ENCODE measurements at places on chromosomes 12 and 14.
A peak's percentile ranks its signal among the peaks of the same experiment; 100 is the strongest.

- no peak for DNase-seq
These were observed 71.4 kb upstream of the GNPNAT1 start for GRCh38 chr14:52862632-52863333.

DNA sequence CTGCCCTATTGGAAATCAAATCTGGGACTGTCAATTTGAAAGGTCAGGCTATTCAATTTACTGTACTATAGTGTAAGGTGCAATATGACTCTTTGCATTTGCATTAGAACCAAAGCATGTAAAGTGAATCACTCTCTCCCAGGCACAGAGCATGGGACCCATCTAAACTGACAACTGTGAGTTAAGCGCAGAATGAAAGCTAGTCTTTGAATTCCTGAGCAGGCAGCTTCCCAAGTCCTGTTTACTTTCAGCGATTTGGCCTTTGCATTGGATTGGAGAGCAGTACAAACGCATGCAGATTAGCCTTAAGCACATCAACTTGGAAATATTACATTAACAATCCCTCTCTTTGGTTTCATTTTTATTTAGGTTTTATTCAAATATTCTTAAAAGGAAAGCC is 74.6 kb downstream of the RERG start:
- no peak for DNase-seq

DNA sequence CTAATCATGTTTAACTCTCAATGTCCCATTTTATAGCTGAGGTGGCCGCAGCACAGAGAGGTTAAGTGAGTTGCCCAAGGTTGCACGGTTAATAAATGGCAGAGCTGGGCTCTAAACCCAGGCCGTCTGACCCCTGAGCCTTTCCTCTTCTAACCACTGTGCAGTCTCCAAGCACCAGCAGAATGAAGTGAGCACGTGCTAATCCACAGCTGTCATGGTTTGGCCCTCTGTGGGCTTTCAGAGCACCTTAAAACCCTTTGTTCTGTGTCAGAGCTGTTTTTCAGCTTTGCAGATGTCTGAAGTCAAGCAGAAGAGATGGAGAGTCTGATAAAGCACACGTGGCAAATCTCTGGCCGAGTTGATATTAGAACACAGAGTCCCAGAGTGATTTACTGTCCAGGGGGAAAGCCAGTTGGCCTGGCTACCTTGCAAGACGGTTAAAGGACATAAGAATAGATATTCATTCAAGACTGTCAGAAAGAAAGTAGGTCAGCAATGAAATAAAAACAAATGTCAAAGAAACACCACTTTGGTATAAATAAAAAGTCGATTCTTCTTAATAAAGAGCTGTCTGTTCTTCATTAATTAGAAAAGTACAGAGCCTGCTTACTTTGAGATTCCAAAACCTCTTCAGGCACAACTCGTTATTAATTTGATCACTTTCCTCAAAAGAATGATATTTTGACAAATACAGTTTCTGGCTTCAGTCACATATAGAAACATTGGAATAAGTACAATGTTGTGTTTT is 107.3 kb downstream of the CRADD start:
- DNase-seq, result peak; percentile 53

DNA sequence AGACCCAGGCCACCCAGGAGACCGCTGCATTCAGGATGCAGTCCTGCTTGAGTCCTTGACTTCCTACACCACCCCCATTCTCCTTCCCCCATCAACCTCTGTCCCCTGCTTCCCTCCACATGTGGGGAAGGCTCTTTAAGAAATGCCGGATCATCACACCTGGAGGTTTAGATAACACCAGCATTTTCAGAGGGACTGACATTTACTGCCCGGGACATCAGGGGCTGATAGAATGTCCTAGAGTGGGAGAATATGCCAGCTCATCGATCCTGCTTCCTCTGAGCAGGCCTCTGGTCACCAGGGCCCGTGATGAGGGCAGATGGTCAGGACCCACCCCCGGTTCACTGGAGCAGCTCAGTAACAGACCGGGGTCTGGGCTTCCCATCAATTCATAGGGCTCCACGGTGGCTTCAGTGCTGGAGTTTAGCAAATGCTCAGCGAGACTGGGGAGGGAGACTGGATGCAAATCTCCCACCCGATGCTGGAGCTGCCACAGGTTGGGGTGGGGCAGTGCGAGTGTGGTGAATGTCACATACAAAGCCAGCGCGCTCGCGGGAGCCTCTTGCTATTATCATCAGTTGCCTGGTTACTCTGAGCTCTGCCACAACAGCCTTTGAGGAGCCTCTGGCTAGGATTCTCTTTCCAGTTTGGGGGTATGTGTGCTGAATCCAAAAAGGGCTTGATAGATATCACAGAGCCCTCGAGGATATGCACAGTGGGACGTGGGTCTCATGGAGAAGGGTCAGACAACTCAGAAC is 111.6 kb downstream of the RBM19 start:
- DNase-seq, result no peak

DNA sequence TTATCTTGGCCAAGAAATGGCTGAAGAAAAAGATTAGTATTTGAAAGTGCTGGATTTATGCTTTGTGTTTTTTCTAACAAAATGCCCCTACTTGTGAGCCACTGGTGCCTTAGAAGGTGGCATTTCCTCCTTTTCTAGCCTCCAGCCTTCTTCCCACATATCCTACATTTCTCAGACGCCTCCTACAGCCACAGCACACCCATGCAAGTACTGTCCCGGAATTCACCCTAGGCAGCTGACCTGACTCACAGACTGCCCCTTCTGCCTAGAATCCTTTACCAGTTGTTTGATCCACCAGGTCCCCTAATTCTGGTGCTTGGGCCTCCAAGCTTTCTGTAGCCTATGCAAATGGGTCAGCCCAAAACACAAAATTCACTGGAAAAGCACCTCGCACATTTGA is 166.0 kb downstream of the FOXN3 start:
- no peak for DNase-seq

DNA sequence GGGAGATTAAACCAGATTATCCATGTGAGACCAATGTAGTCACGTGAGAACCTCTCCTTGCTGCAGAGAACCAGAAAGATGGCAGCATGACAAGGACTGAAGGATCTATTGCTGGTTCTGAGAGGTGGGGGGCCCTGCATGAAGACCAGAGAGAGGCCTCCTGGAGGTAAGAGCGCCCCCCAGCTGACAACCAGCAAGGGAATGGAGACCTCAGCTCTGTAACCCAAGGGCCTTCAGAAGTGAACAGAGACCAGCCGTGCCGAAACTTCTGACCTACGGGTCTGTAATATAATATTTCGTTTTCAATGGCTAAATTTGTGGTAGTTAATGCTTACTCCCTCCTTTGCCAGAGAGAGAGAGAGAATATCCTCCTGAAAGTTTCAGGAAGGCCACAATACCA is 524.1 kb upstream of the TBX3 start:
- DNase-seq, result no peak

DNA sequence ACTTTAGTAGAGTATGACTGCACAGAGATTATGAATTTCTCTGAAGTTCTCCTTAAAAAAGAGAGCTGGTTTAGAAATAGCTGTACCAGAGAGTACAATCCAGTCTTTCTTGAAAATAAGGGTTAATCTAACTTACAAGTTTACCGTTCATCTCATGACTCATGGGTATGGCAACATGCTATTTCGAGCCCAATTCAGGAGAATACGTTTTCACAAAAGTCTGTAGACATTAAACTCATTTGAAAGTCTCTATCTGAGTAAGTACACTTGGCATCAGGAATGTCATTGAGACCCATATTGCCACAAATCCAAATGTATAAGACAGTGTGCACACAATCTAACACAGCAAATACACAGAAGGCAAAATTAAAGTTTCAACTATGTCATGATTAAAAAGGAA is 160.5 kb downstream of the PIK3C2G start:
- no peak for DNase-seq

GRCh38 chr14:42855085-42855484 is 1248.4 kb downstream of the LRFN5 start:
- DNase-seq, result no peak

GRCh38 chr14:74570696-74571095 is 41.3 kb downstream of the LTBP2 start:
- no peak for DNase-seq

GRCh38 chr12:110531741-110532333 is 29.7 kb downstream of the RAD9B start:
- peak; percentile 59 for DNase-seq

DNA sequence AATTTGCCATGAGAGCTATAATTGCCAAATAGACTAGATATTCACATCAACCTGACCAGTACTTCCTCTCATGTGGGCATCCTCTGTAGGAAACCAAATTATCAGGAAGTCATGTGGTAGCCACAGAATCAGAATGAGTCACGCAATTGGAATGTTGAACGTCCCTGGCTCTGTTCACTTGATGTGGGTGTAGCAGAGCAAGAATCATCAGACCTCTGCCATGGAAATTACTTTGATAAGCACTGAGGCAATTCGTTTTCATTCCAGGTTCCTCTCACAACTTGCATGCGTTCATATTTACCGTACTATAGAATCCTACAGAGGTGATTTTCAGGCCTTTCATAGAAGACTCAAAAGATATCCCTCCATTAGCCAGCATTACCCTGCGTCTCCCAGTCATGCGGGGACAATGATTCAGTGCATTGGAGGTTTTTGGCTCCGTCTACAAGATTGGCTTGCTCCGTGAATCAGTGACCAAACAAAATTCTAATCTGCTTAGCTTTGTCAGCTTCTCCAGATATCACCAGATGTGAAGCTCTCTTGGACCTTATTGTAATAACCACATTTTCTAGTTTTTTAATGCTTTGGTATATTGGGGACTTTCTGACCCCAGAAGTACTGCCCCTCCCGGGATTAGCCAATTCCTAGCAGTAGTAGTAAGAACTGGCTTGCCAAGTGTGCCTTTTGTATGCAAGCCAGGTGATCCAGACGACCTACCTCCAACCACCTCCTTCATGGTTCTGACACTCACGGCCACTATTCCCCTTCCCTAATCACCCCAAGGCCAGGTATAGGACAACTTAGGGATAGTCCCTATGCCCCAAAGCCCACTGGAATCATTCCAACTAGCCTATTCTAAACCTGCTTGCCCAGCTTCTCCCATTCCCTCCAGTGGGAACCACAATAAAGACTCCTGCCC is 133.4 kb downstream of the KICS2 start:
- no peak for DNase-seq

DNA sequence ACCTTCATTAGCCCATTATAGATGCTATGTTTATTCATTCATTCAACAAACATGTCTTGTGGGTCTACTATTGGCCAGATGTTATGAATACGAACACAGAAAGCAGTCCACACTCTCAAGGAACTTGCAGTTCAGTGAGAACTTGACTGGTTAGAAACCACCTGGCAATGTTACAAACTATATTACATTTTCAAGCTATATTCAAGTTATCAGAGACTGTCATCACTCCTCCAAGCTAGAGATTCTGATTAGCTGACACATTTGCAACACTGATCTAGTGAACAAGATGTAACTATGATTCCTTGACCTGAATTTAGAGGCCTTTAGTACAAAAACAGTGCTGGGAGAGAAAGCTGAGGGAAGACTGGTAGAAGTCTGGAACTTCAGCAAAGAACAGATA is 170.7 kb upstream of the EEA1 start:
- DNase-seq, result no peak

DNA sequence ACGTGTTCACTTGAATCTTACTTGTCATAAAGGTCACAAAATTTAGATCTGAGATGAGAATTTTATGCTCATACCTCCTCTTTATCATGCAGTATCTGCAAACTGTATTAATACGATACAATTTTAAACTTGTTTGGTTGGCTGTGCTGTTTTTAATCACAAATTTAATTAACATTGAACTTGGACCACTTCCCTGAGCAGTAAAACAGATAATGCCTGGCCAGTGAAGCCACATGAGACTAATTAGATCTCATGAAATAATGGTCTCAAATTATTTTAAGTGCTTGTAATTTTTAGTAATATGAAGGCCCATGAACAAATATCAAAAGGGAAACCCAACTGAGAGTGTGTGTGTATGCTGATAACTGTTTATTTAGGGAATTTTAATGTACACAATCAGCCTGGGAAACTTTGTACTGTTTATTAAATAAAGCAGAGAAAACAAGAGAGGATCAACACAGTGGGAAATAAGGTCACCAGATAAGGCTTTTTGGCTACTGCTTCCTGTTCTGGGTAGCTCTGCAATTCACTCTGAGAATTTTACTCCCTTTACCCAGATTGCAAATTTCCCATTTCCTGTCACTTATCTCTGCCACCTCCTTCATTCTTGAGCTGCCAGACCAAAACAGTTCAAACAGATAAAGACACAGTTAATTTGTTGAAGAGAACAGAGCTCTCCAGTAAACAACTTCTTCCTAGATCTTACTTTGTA is 61.6 kb upstream of the GNPNAT1 start:
- DNase-seq, result no peak

DNA sequence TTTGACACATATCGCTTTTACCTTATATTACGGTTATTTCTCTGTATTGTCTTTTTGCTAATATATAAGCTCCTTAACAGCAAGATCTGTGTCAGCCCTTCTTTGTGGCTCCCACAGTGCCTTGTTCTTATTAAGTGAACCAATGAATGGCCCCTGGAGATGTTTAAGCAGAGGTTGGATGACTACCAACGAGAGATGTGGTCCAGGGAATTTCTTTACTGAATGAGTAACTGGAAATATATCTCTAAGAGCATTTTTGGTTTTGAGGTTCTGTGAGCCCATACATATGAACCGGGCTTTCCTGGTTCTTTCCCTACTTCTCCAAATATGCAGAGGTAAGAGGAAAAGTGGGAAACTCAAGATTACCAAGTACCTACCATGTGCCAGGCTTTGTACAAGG is 23.5 kb downstream of the CALCOCO1 start:
- no peak for DNase-seq

DNA sequence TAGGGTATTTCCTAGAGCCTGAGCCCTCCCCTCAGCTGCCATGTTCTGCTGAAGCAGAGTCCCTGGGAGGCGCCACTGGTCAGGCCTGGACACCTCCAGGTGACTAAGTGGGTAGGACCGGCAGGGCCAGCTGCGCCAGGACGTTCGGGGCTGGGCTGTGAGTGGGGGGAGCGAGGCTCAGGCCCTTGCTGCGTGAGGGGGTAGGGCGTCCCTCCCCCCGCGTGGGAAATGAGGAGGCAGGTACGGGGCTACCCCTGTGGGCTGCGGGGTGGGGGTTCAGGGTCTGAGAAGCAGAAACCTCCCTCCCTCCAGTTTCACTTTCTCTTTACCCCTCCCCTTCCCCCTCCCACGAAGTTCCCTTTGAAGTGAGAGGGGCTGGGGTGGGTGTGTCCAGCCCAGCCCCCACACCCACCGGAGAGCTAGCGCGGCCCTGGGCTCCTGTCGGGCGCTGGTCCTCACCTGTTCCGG is 22.1 kb upstream of the KIF26A start:
- no peak for DNase-seq

DNA sequence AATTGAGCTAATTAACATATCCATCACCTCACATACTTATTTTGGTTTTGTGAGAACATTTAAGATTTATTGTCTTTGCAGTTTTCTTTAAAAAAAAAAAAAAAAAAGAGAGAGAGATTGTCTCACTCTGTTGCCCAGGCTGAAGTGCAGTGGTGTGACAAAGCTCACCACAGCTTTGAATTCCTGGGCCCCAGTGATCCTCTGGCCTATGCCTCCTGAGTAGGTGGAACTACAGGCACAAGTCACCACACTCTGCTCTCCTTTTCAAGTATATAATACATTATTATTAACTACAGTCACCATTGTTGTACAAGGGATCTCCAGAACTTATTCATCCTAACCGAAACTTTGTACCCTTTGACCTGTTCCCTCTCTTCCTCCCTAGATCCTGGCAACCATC is 64.0 kb downstream of the NUMB start:
- no peak for DNase-seq

All from cerebellar cortex (tissue), 1 donor.